Mammary epithelial cell (primary cell): ENCODE measurements at places on chromosomes 4 and X. TPM values are rescaled to one million over a fixed set of nuclear protein-coding genes. Genes with fewer than 3 reads are reported as not detected.

USP17L12 gene
- not detected for total RNA-seq

DGKK gene
- total RNA-seq, result not detected

NOX1 gene
- total RNA-seq, result not detected

MAGEB16 gene
- not detected for total RNA-seq

RNF150 gene
- 5.0 TPM for total RNA-seq

SCRG1 gene
- total RNA-seq, result 3.0 TPM
